ENCODE measurements at places on chromosomes 7 and 10.

- DNase-seq = no peak
These were observed 50.0 kb upstream of the WIPI2 start for GRCh38 chr7:5139998-5140397.

DNA sequence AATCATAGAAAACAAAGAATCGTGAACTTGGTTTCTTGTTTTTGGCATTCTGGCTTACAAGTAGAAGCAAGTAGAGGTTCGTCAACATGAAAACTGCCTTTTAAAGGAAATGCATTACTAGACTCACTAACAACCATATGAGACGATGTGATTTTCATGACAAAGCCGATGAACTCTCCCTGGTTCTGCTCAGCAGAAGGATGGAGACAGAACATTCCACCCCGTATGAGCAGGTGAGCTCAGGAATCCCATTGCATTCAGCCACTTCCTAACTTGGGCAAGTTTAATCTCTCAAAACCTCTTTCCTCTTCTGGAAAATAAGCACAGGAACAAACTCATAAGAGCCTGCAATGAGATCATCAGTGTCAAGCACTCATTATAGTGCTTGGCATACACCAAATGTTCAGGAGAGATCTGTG lies 57.4 kb upstream of the SVIL start:
- no peak for DNase-seq

GRCh38 chr10:61662794-61663259 lies at the start of gene CABCOCO1:
CABCOCO1 (plus strand) TSS chr10:61662929; CDS start chr10:61662973, 44 bp downstream.
- DNase-seq = no peak

GRCh38 chr7:15749631-15750030 lies 63.1 kb upstream of the MEOX2 start:
- DNase-seq = no peak

DNA sequence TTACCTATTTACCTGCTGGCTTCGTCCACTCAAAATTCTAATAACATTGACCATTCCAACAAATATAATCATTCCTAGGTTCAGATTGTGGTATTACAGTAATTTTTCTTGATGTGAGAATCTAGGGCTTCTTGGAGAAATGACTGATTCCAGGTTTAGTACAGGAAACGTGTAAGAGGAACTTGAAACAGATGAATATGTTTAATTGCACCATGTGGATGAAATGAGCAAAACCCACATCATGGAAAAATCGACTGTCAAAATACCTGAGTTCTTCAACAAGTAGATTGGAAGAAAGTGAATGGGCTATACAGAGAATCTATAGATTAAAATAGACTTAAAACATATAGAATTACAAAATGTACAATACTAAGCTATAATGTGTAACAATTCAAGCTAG lies 24.9 kb upstream of the OR9A4 start:
- no peak for DNase-seq

- DNase-seq = no peak
These were observed 350.0 kb upstream of the FZD8 start for GRCh38 chr10:35992107-35992506.

- DNase-seq = no peak
These were observed 8.8 kb upstream of the OR6V1 start for GRCh38 chr7:143043391-143043790.

- no peak for DNase-seq
These were observed 429.9 kb downstream of the SORCS3 start for GRCh38 chr10:105070952-105071351.

DNA sequence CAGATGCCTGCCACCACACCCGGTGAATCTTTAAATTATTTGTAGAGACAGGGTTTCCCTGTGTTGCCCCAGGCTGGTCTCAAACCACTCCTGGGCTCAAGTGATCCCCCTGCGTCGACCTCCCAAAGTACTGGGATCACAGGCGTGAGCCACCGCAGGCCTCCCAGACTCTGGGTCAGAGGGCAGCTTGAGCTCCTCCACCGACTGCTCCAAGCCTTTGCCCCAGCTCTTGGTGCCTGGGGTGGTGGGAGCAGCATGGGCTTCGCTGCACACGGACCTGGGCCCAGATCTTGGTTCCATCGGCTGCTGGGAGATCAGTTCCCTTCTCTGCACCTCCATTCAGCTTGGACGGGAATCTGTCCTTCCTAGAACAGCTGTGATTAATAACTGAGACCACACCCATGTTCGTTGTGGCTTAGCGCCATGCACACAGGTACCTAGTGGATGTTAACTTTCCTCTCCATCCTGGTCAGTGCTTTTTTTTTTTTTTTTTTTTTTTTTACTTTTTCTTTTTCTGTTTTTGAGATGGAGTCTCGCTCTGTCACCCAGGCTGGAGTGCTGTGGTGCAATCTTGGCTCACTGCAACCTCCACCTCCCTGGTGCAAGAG lies 125.3 kb downstream of the CUX1 start:
- DNase-seq = no peak

- no peak for DNase-seq
These were observed 133.8 kb downstream of the SEMA3A start for GRCh38 chr7:84060760-84061261.

DNA sequence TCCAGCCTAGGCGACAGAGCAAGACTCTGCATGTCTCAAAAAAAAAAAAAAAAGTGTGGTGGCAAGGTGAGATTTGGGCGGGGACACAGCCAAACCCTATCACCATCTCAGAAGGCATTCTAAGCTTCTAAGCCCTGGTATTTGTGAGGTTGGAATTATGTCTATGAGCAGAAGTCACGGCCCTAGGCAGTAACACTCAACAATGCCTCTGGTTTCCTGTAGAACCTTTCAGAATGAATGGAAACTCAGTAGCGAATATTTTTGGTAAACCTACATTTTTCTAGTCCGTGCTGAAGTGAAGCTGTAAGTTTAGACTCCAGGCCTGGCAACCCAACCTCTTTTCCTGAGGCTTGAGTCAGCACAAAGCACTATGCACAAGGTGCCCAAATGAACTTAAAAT lies 88.3 kb downstream of the FAM107B start:
- DNase-seq = no peak
